ENCODE measurements at places on chromosomes 12 and 14. TPM values are rescaled to one million over a fixed set of nuclear protein-coding genes. Genes with fewer than 3 reads are reported as not detected.

Gene PIP4K2C
- total RNA-seq: 34.2 TPM

Gene PMEL
- total RNA-seq: 3.7 TPM

Gene TTC9
- 24.8 TPM for total RNA-seq

Gene TRHDE
- total RNA-seq: 26.9 TPM

Gene LACRT
- not detected for total RNA-seq

Gene EGLN3
- 7.0 TPM for total RNA-seq

Gene PLEKHD1
- 0.07 TPM for total RNA-seq

Gene ASB2
- 1.4 TPM for total RNA-seq

Gene IFNG-AS1
- total RNA-seq: not detected

Gene SLC4A8
- total RNA-seq: 1.1 TPM

Gene MIPOL1
- 6.7 TPM for total RNA-seq

Gene MAP3K9
- total RNA-seq: 16.7 TPM

Gene ISCU
- total RNA-seq: 128 TPM

Gene JAG2
- 5.7 TPM for total RNA-seq

Gene IAPP
- total RNA-seq: not detected

Gene CD69
- total RNA-seq: 1.4 TPM

Gene TMEM119
- not detected for total RNA-seq

Gene CCDC177
- not detected for total RNA-seq

Gene ASCL1
- not detected for total RNA-seq

Gene AMDHD1
- total RNA-seq: not detected

Gene KRT75
- not detected for total RNA-seq

Gene LRRC43
- 2.5 TPM for total RNA-seq

Gene SLC2A14
- total RNA-seq: not detected

Gene REP15
- total RNA-seq: 3.6 TPM

Gene PTGDR
- not detected for total RNA-seq

Gene CLEC4D
- not detected for total RNA-seq

Gene SMOC1
- total RNA-seq: 1.3 TPM

Gene CNTN1
- 2.3 TPM for total RNA-seq

Gene ST8SIA1
- 1.0 TPM for total RNA-seq

Gene KRT74
- total RNA-seq: not detected

Gene HELB
- total RNA-seq: 2.0 TPM

Gene PPM1H
- 3.9 TPM for total RNA-seq

Gene DACT1
- total RNA-seq: 3.4 TPM

Gene RFLNA
- 0.69 TPM for total RNA-seq

Gene RDH5
- 2.5 TPM for total RNA-seq

Gene SCARB1
- 21.9 TPM for total RNA-seq

Gene OTOGL
- total RNA-seq: not detected

All from epithelial cell of proximal tubule (primary cell).